HL-60 (cell line): ENCODE measurements at places on chromosomes 12 and 14.

DNA sequence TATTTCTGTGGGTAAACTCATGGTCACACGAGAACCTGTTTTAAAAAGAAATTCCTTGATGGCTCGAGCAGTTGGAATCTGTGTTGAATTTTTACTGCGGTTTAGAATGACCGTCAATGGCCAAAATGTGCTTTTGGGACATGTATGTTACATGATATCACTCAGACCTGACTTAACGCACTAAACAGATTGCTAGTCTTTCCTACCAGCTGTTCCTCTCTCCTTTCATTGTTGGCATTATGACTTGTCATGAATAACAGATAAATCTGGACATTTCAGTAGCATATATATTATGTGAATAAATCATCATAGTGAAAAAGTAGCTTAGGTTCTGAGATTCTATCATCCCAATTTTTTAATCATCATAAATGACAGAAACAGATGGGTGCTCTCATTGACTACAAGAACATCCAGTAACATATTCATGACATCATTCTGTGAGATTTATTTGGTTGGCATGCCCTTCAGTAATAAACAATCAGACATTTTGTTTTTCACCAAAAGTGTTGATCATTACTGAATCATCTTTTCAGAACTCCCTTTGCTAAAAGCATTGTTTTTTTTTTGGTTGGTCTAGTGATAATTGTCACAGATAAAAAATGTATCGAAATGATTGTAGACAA lies 57.9 kb upstream of the NAV3 start:
- DNase-seq = no peak

- no peak for DNase-seq
Measured at GRCh38 chr12:57698414-57698813, 4.5 kb downstream of the OS9 start.

- no peak for DNase-seq
Measured at GRCh38 chr14:64525354-64525753, 15.2 kb upstream of the HSPA2 start.

DNA sequence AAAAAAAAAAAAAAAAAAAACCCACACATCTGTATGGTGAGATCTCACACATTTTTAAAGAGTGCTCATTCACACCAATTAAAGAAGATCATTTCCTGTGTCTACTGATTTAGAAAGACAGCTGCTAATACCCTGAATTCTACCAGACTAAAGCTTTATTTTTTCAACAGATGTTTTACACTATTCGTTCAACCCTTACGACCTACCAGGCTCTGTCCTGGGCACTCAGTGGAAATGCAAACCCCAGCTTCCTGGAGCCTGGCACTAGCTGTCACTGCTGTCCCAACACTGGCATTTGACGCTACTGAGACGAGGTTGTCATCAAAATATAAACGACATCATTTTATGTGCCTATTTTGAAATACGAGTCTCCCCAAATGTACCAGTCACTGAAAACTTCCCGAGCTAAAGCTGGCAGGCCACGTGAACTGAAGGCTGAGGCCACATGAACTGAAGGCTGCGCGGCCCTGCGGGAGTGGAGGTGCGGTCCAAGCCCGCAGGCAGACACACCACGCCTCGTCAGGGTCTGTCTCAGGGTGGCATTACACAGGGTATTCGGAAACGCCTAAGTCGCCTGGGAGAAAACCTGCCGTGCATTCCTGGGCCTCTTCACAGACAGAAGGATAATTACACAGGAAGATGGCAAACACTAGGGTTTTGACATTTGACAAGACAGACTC lies 27.2 kb downstream of the SLC15A4 start:
- no peak for DNase-seq

DNA sequence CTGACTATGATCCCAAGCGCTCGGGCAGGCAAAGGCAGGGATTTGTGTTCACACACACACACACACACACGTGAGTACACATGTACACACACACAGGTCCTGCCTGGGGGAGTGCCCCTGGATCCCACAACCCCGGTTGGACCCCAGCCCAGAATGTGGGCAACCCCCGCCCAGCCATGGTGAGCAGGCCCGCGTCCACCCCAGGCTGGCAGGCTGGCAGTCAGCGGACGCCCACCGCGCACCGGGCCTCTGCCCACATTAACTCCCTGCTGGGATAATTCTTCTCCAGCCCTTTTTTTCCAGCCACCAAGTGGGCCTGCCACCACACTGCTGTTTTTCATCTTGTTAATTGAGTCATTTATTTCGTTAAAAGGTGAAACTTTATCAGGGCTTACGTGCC lies 256.2 kb downstream of the BCL11B start:
- no peak for DNase-seq

GRCh38 chr14:45136399-45136798 lies 669 bp downstream of the FANCM start:
- DNase-seq = no peak
